ENCODE measurements at places on chromosomes 12 and 14. TPM values are rescaled to one million over a fixed set of nuclear protein-coding genes. Genes with fewer than 3 reads are reported as not detected.

PTPN21 gene
- 10.3 TPM for total RNA-seq

LUM gene
- total RNA-seq, result 202 TPM

PPM1H gene
- total RNA-seq, result 0.29 TPM

DDX51 gene
- total RNA-seq, result 7.1 TPM

SDR9C7 gene
- total RNA-seq, result 0.15 TPM

DPPA3 gene
- total RNA-seq, result not detected

KRT79 gene
- not detected for total RNA-seq

Data from smooth muscle cell of trachea (primary cell).